ENCODE measurements at places on chromosomes 3 and 15.
A peak's percentile ranks its signal among the peaks of the same experiment; 100 is the strongest.

DNA sequence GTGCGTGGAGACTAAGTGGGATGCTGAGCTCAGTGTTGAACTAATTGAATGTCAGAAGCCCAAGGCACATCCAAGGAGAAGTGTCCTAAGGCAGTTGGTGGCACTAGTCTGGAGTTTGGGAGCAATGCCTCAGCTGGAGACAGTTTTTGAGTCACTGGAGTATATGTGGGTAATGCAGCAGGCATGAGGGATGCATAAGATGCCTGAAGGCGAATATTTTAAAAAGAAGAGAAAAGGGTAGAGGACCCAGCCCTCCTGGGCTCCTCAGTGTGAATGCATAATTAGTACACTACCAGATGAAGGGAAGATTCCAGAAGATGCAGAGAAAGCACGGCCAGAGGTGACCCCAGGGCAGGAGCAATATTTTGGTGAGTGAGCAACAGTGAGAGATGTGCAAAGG lies 25.1 kb upstream of the PROK2 start:
- DNase-seq = no peak

- DNase-seq = no peak
Observed at GRCh38 chr15:73270366-73271097, 98.2 kb downstream of the HCN4 start.

- no peak for DNase-seq
Observed at GRCh38 chr3:71183549-71183948, 400.0 kb downstream of the FOXP1 start.

DNA sequence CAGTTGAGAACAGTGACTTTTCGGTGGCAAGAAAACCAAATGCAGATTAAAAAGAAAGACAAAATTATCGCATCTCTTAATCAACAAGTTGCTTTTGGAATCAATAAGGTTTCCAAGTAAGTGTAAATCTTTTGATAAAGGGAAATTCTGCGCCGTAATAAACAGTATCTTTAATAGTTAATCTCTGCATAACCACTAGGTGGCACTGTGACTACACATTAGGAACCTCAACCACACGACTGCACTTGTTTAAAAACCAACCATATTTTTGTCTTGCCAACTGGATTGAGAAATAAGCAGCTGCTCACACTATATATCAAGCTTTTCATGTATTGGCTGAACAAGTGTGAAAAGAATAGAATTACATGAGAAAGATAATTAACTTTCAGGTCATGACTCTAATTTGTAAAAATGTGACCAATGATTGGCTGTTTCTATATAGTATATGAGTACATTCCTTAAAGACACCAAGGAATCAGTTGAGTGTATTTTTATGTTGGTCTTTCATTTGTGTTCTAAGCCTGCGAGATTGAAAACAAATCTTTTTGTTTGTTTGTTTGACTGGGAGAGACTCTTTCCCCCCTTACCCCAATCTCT lies 72.7 kb downstream of the DZIP3 start:
- DNase-seq = peak; percentile 27

DNA sequence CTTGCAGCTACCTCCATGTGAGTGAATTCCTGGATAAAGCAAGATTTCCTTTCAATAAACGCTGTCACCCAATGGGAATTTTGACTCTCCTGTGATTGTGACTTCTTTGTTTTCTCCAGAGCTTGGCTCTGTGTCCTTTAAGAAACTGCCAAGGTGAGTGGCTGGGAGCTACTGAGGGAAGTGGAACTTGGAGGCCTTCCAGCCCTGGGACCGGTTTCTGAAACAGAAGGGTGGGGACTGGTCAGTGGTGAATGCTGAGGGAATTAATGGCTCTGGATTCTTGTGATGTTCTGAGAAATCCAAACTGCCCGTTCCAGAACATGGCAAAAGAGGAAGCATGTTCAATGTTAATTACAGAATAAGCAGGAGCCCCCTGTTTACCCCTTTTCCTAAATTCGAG lies 41.1 kb upstream of the MYZAP start:
- DNase-seq = no peak

DNA sequence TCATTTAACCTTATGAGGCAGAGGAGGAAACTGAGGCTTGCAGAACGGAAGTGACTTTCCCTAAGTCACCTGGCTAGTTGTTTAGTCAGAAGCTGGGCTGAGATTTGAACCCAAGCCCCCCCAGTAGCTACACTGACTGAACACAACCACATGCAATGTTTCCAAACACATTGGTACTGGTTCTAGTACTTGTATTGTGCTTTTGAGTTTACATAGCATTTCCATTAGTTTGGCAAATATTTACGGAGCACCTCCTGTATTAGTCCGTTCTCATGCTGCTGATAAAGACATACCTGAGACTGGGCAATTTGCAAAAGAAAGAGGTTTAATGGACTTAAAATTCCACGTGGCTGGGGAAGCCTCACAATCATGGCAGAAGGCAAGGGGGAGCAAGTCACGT lies 56.3 kb upstream of the ITGA11 start:
- no peak for DNase-seq

GRCh38 chr3:189500299-189500698 lies 130.9 kb upstream of the TP63 start:
- no peak for DNase-seq

GRCh38 chr3:138197058-138197457 lies 10.0 kb downstream of the ARMC8 start:
- DNase-seq = no peak

DNA sequence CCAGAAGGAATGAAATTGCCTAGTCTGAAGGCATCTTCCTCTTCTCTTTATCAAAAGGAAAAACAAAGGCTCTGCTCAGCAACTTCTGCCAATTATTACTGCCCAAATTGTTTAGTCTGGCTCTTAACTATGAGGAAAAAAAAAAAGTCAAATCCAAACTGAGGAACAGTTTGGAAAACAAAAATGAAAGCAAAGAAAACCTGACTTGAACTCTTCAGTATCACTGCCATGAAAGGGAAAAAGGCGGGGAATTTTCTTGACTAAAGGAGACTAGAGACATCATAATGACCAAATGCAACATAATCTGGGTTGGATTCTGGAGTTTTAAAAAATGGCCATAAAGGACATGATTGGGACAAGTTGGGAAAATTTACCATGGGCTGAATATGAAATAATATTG lies 156.3 kb downstream of the STT3B start:
- DNase-seq = no peak

Measured in DMS79 (cell line).